A673 (cell line): ENCODE measurements at places on chromosomes 4 and X. TPM values are rescaled to one million over a fixed set of nuclear protein-coding genes. Genes with fewer than 3 reads are reported as not detected.

DNA sequence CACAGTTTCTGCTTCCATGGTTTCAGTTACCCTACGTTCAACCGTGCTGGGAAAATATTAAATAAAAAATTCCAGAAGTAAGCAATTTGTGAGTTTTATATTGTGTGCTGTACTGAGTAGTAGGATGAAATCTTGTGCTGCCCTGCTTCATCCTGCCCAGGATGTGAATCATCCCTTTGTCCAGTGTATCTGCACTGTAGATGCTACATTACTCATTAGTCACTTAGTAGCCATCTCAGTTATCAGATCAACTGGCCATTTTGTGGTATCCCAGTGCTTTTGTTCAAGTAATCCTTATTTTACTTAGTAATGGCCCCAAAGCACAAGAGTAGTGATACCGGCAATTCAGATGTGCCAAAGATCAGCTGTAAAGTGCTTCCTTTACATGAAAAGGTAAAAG, 97.9 kb downstream of the COX18 start:
- no peak for DNase-seq

GRCh38 chrX:77953708-77954107, 15.7 kb downstream of the PGAM4 start:
- no peak for DNase-seq

DNA sequence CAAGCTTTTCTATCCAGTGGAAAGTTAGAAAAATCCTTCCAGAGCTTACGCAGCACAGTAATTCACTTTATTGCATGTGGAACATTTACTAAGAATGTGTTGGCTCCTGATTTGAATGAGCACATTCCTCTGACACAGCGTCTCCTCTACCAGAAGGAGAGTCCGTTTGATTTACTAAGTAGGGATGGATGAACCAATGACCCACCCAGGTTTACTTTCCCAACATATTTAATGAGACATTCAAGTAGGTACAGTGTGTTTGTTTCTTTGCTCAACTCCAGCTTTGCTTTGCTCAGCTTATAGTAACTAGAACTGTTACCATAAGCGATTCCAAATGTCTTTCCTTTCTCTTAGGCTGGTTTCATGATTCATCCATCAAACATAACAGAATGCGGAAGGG, 161.7 kb downstream of the SMARCA1 start:
- DNase-seq: no peak

GRCh38 chrX:125094901-125095300, 224.8 kb upstream of the TEX13C start:
- DNase-seq: no peak

DNA sequence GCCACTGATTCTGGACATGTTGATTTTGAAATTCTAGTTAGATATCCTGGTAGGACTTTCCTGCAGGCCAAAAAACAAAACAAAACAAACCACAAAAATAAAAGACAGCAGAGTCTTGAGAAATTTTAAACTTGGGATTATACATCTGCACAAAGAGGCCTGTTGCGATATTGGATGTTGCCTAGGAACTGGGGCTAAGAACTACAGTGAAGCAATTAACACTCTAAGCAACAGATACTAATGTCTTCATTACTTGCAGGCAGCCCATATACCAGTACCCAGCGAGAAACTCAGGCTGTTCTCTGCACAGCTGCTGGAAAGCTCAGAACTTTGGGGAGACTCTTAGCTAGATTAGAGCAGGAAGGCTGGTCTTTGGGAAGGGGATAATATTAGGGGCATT, 69.1 kb upstream of the SCOC start:
- DNase-seq: no peak

GRCh38 chr4:127622921-127623796, 9.6 kb upstream of the INTU start:
- DNase-seq: peak; percentile 19

GRCh38 chrX:85114776-85115175, 111.1 kb downstream of the APOOL start:
- peak; percentile 17 for DNase-seq

DNA sequence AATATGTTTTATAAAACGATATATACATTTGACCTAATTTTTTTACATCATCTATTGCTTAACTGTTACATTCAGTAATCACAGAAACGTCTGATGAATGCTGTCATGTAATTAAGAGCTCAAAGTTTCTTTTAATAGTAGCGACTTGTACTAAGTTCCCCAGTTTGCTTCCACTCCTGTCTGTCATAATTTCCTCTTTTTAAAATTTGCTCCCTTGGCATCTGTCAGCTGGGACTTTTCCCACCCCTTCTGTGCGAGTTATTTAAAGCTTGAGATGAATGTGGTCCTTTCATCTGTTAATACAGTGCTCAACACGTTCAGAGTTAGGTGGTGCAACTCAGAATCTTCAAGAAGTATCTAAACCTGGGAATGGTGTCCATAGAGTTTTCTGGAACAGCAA, 1.2 kb downstream of the RAP1GDS1 start:
- DNase-seq: peak; percentile 14

DNA sequence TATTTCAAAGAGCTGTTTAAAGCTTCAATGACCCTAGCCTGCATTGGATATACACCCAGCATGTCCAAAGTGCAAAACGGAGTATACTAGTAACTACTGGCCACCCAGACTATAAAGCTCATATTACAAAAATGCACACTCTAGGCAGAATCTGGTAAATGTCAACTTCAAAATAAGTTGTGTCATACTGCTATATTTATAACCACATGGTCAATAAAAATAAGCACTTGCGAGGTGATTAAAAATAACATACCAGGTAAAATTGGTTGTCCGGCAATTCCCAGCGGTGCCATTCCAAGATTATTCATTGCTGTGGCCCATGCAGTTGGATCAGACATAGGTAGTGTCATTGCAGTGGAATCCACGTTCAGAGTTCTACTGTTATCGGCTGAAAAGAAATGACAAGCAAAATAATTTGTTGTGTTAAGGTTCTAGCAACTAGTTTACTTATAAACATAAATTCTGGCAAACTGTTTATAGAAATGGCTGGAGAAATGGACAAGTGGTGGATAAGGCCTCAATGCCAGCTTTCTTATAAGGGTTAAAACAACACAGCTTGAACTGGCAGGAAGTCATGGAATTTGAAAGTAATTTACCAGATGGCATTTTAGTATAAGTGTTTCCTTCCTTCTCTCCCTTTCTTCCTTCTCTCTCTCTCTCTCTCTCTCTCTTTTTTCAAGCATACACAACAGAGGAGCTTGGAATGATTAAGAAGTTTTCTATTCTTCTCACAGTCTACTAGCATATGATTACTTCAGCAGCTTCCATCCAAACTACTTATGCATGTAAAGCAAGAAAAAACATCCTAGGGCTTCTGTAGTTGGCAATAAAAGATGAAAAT, 199.9 kb downstream of the ENOX2 start:
- DNase-seq: peak; percentile 67

DNA sequence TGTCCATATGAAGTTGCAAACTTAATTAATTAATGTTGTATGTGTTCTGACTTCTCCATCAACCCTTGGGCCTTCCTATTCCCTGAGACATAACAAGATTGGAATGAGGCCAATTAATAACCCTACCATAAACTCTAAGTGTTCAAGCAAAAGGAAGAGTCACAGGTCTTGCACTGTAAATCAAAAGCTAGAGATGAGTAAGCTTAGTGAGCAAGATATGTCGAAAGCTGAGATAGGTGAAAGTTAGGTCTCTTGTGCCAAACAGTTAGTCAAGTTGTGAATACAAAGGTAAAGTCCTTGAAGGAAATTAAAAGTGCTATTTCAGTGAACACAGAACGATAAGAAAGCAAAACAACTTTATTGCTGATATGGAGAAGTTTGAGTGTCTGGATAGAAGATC, 58.2 kb upstream of the GPRIN3 start:
- DNase-seq: no peak

CSN1S1 gene
- not detected in 2 replicates for total RNA-seq

TMPRSS11D gene
- not detected in 2 replicates for total RNA-seq

FGF5 gene
- not detected in 2 replicates for total RNA-seq

OPHN1 gene
- total RNA-seq: 3.3 and 3.5 TPM in 2 replicates

LNX1 gene
- total RNA-seq: 0.33 TPM in 1 of 2 replicates, not detected in the other

HPSE gene
- total RNA-seq: 0.84 and 1.2 TPM in 2 replicates
